ENCODE measurements at places on chromosomes 13 and 19. TPM values are rescaled to one million over a fixed set of nuclear protein-coding genes. Genes with fewer than 3 reads are reported as not detected.

The PNMA8B gene
- not detected for total RNA-seq

DNA sequence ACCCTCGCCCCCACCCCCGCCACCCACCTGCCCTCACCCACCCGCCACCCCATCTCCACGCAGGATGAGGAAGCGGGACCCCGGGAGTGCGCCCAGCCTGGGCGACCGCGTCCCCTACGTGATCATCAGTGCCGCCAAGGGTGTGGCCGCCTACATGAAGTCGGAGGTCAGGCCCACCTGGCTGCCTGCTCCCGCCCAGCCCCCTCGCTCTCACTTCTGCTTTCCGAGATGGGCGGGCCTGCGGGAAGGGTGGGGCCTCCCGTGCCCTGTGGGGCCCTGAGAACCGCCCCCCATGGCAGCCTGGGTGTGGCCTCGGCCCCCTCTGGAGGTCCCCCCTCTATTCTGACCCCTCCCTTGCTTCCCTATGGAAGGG, 3.1 kb upstream of the SPIB start:
- H3K36me3 ChIP-seq = peaks cover 21% of the 10 kb centered on the region
- no peak overlapping the region for H3K4me3 ChIP-seq
- H3K27ac ChIP-seq = no peak overlapping the region
- no peak for DNase-seq
- H3K4me1 ChIP-seq = peaks cover 17% of the 10 kb centered on the region

- no peaks in the 10 kb centered on the region for H3K36me3 ChIP-seq
- H3K27ac ChIP-seq = no peak overlapping the region
- no peaks in the 10 kb centered on the region for H3K27me3 ChIP-seq
- DNase-seq = no peak
- no peak overlapping the region for H3K4me3 ChIP-seq
- H3K4me1 ChIP-seq = no peaks in the 10 kb centered on the region
These were observed 290.4 kb downstream of the DACH1 start for GRCh38 chr13:71576571-71576970.

DNA sequence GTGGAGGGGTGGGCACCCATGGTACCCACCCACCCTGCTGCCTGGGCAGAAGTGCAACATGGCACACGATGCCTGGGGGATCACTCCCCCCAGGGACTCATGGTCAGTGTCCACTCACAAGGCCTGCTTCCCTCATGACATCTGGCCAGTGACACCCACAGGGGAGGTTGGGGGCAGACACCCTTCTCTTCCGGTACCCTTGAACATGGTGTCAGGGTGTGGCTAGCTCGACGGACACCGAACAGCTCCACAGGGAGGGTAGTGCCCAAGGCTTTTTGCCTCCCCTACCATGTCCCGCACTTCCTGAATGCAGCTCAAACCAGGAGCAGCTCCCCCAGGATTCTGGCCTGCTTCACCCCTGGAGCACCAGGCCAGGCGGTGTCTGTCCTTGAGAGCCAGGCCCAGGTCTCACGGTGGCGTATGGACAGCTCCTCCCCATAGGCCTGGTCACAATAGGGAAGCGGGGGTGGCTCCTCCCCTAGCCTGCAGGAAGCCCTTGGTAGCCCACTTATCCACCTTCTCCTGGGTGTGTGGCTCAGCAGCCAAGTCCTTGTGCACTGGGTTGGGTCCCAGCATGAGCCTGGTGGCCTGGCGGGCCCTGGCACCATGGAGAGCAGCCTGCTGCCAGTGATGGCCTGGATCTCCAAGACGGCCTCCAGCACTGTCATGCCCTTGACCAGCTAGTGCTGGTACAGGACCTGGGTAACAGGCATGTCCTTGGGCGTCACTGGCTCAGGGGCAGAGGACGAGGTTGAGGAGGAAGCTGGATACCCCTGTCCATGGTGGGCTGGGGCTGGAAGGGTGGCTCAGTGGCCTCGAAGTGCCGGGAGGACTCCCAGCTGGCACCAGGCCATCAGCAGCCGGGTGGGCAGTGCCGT, 7.8 kb downstream of the ACP4 start:
- DNase-seq = no peak
- H3K36me3 ChIP-seq = peaks cover 61% of the 10 kb centered on the region
- H3K27me3 ChIP-seq = no peaks in the 10 kb centered on the region

- no peak overlapping the region for H3K27ac ChIP-seq
- H3K4me3 ChIP-seq = no peak overlapping the region
- DNase-seq = no peak
- no peaks in the 10 kb centered on the region for H3K4me1 ChIP-seq
- H3K27me3 ChIP-seq = peaks cover 2% of the 10 kb centered on the region
These were observed 56.6 kb downstream of the FREM2 start for GRCh38 chr13:38743466-38743865.

Data from activated CD8-positive, alpha-beta T cell treated with anti-CD3 and anti-CD28 coated beads for 36 hours (primary cell).